Stimulated activated CD8-positive, alpha-beta memory T cell treated with anti-CD3 and anti-CD28 coated beads, Interleukin-12 subunit alpha, Interleukin-12 subunit beta, amount 100 ng/mL, for 4 hours (primary cell): ENCODE measurements at places on chromosomes 5 and 9.

DNA sequence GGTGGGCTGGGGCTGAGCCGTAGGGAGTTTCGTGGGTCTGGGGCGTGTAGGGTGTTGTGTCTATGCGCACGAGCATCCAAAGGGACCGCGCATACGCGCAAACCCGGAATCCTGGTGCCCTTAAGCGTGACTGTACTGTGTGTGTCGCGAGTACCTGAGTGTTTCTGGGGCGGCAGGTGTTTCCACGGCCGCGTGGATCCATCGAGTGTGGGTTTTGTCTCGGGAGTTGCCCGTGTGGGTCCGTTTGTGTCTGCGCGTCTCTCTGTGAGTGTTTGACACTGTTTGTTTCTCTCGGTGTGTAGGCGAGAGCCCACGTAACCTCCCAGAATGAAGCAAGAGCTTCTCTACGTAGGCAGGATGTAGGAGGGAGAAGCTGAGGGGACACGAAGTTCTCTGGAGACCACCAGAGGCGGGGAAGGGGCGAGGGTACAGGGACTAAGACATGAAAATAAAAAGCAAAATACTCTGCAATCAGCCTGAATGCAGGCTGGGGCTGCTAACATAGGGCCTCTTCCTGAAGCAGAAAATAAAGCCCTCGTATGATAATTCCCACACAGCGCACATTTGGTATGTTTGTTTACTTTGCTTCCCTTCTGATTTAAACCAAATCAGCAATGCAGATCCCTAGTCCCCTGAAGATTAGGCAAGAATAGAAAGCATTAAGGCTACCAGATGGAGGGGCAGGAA is 588 bp upstream of the BRINP1 start:
- no peak for DNase-seq

- DNase-seq, result no peak
Observed at GRCh38 chr9:14400658-14400995, 86.7 kb upstream of the NFIB start.

- no peak for DNase-seq
Observed at GRCh38 chr9:106891286-106891685, 28.3 kb downstream of the ZNF462 start.

DNA sequence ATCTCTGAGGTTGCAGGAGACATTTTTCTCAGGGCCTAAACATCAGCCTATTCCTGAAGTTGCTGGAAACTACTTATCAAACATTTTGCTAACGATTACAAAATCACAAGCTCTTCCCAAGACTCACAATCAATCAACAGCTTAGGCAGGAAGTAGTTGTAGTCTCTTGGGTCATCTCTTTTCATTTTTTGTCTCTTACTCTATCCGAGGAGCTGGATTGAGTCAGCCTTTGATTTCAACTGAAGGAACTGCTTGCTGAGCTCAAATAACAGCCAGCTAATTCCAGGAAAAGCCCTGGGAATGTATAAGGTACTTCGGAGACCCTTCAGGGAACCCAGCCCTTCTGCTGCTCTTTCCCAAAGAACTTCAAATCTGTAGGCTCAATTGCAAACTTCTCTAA is 398.9 kb downstream of the PLK2 start:
- no peak for DNase-seq

DNA sequence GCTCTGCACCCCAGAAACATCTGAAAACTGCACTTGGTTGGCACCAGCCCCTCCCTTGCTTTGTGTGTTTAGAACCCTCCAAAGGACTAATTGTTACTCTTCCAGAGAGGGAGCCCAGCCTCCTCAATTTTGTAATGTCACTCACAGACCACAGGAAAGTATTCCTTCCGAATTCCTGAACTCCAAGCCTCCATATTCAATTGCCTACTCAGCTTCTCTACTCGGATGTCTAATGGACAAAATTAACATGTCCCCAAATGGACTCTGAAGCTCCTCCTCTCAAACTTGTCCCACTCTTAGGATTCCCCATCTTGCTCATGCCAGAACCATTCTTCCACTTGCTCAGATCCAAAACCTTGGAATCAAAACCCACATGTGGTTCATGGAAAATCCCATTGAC is 3.9 kb upstream of the TMEM171 start:
- DNase-seq, result no peak

- no peak for DNase-seq
Observed at GRCh38 chr9:91782708-91783214, 167.3 kb downstream of the ROR2 start.

- DNase-seq, result no peak
Observed at GRCh38 chr9:76634356-76635054, 129.7 kb upstream of the PCA3 start.

DNA sequence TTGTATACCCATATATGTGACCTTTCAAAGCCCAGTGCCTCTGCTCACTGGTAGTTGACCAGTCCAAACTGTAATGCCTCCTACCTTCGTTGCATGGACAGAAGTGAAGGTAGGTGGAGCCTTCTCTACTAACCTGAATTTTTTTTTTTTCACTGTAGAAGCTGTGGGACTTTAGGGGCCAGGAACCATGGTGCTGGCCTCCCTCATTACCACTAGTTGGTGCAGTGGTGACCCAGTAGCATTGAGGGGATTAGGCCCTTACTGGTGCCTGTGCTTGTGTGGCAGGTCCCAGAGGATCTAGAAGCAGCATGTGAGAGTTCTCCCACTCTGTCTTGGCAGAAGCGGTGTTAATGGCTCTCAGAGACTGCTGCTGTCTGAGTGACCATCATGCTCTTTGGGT is 2.3 kb downstream of the RALGPS1 start:
- no peak for DNase-seq

DNA sequence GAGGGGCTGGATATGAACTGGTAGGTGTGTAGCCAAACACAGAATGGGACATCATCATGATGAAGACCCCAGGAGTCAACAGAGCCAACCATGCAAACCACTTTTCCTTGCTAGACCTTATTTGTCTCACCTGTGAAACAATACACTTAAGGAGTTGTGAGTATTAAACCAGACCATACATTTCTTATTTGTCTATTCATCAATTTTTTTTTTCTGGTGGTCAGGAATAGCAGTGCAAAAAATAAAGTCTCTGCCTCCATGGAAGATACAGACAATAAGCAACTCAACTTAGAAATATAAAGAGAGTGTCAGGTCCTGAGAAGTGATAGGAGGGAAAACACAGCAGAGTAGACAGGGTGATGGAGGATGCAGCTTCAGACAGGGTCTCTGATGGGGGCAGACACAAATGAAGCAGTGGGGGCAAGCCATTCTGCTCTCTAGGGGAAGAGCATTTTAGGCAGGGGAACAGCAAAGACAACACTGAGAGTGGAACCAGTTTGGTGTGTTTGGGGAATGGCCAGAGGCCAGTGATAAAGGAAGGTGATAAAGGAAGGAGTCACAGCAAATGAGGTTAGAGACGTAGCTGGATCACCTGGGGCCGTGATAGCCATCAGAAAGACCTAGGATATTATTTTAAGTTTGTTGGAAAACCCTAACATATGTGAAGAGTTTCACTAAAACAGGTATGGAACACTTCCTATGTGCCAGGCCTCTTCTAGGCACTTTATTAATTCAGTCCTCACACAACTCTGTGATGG is 256.2 kb downstream of the MAN2A1 start:
- DNase-seq, result no peak

GRCh38 chr5:55495216-55495615 is 39.5 kb downstream of the PLPP1 start:
- no peak for DNase-seq

GRCh38 chr5:108642170-108642906 is 105.4 kb upstream of the FER start:
- peak; percentile 1 for DNase-seq

- no peak for DNase-seq
Observed at GRCh38 chr5:103092676-103093075, 27.3 kb downstream of the GIN1 start.

DNA sequence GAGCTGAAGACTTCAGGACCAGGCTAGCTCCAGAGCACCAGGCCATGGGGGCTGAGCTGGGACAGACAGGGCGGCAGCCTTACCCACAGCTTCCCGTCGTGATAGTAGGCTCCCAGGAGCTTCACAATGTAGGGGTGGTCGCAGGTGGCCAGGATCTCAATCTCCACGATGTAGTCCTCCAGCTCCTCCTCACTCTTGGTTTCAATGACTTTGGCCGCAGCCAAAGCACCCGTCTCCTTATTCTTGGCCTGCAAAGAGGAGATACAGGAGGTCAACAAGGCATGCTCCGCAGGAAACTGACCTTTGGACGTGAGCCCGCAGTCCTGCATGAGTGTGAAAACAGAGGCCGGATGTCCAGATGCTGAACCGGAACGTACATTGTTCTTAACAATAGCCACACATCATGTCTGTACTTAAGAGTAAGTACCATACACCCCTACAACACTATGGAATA is 31.5 kb downstream of the STK10 start:
- no peak for DNase-seq

DNA sequence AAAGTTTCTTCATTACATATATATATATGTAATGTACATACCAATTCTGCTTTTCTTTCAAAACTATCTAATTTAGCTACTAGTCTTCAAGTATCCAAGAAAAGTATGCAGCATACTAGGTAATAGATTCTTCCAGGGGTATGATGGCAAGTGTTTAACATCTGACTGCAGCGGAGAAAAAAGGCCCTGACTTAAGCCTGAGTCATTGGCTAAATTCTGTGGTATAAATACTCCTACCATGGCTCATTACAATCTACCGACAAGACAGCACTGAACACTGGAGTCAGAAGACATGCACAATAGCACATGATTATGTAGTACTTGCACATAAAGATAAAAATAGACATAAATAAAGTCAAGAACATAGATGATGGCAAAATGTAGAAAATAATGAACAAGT is 439.9 kb downstream of the BRINP1 start:
- DNase-seq, result no peak

- DNase-seq, result no peak
Observed at GRCh38 chr9:77680581-77680980, 32.5 kb upstream of the GNA14 start.

DNA sequence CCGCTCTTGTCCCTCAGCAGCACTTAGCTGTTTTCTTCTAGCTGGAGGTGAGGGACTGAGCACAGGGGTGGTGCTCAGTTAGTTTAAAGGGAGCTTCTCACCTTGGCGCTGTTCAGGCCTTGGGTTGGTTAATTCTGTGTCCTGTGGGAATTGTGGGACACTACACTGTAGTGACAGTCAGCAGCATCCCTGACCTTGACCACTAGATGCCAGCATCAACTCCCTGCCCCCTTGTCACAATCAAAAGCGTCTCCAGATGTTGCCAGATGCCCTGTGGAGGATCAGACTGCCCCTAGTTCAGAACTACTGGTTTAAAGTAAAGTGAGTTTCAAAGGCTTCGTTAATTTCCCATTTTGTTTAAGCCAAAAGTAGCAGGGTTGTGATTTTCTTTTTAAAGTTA is 65.5 kb upstream of the DMRT3 start:
- DNase-seq, result no peak

- no peak for DNase-seq
Observed at GRCh38 chr9:38036359-38037084, 32.5 kb downstream of the SHB start.

- DNase-seq, result no peak
Observed at GRCh38 chr5:1404062-1404461, 41.2 kb downstream of the SLC6A3 start.

DNA sequence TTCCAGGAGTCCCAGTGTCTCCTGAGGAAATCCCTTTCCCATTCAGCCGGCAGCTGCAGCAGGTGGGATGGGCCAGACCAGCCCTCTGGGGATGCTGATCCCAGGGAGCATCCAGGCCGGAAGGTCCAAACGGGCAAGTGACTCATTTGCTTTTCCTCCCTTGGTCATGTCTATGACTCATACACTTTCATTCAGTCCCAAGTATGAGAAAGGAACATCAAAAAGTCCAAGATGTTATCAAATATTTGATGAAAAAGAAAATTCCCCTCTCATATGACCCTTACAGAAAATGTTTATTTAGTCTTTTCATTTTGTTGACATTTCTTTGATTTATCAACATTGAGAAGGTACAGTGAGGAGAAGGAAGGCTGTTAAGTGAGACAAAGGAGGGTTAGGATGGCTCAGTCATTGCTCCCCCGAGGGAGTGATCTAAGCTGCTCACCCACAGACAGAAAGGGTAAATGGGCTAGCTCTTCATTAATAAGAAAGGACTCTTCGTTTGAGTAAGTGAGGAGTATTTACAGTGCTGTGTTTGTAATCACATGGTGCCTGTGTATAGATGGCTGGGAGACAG is 117.6 kb upstream of the ANKRD55 start:
- no peak for DNase-seq

GRCh38 chr5:180381428-180381827 is 28.3 kb upstream of the GFPT2 start:
- DNase-seq, result no peak

GRCh38 chr5:38758774-38759600 is 86.8 kb upstream of the OSMR start:
- no peak for DNase-seq

DNA sequence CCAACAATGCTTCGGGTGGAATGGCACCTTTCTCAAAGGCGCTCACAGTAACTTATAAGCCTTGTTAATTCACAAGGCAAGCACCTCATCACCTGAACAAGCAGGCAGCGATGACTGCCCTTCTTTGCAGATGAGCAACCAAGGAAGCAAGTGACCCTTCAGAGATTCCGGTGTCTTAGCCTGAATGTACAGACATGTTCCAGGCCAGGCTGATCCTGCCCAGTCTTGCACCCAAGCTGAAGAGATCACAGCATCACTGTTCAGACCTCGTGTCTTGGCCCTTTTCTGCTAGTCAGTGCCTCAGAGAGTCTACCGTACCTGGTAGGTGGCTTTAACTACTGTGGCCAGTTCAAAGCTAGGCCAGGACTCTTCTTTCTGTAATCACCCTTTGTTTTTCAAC is 94.7 kb upstream of the ERCC6L2 start:
- DNase-seq, result no peak

GRCh38 chr5:96563816-96564215 is 98.4 kb upstream of the CAST start:
- no peak for DNase-seq

- no peak for DNase-seq
Observed at GRCh38 chr5:158648631-158649030, 451.1 kb downstream of the EBF1 start.

DNA sequence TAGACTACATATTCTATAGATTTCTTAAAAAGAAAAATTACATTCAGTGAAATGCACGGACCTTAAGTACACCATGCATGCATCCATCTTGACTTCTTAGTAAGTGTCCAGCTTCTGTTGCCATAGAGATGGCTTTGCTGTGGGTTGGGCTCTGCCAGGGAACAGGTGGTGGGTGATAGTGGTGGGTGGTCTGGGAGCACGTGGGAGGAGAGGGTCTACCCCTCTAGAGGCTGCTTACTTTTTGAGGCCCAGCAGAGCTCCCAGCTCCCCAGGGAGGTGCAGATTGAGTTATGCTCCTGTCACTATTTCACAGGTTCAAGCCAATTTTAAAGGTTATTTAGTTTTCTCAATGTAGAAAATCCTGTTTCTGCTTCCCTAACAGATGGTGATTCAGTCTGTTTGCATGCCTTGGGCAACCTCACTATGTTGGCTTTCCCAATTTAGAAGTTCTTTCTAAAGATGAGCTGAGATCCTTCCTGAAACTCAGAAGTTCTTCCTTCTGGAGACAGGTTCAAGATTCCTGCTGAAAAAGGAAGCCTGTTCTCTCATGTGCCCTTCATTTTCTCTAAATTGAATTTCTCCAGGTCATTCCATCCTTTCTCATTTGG is 107.4 kb upstream of the LHFPL2 start:
- DNase-seq, result no peak

GRCh38 chr5:69048230-69048629 is 45.6 kb upstream of the SLC30A5 start:
- no peak for DNase-seq
